ENCODE measurements at places on chromosomes 13 and 19.
A peak's percentile ranks its signal among the peaks of the same experiment; 100 is the strongest.

GRCh38 chr13:71252184-71252704 lies 614.8 kb downstream of the DACH1 start:
- peak; percentile 61 for DNase-seq

DNA sequence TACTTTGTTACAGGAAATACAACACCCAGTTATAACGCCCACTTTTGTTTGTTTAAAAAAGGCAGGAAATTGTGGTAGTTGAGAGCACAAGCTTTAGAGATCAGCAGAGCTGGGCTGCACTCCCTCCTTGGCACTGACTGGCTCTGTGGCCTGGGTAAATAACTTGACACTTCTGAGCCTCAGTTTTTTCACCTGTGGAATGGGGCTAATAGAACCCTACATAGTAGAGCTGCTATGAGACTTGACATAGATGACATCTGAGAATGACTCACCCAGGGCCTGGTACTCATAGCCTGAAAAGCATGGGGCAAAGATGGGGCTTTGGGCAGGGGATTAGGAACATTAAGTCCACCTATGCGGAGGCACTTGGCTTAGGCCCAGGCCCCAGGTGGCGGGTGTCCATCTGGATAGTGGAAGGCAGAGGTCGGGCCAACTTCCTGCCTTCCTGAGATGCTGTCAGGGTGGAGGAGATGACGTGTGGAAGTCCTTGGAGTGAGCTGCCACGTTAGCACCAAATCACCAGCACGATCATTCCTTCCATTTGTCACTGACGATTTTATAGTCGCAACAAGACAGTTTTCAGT lies 159.1 kb downstream of the KATNAL1 start:
- no peak for DNase-seq

- no peak for DNase-seq
Observed at GRCh38 chr13:26821672-26822071, 61.1 kb upstream of the GPR12 start.

GRCh38 chr19:8259922-8260247 lies 48.3 kb downstream of the CD320 start:
- no peak for DNase-seq

- DNase-seq = peak; percentile 25
Observed at GRCh38 chr19:18915639-18916038, 3.5 kb downstream of the COPE start.

GRCh38 chr13:109783815-109784589 lies 2.4 kb downstream of the IRS2 start:
- no peak for DNase-seq

GRCh38 chr13:93368718-93369117 lies 142.1 kb downstream of the GPC6 start:
- DNase-seq = no peak

DNA sequence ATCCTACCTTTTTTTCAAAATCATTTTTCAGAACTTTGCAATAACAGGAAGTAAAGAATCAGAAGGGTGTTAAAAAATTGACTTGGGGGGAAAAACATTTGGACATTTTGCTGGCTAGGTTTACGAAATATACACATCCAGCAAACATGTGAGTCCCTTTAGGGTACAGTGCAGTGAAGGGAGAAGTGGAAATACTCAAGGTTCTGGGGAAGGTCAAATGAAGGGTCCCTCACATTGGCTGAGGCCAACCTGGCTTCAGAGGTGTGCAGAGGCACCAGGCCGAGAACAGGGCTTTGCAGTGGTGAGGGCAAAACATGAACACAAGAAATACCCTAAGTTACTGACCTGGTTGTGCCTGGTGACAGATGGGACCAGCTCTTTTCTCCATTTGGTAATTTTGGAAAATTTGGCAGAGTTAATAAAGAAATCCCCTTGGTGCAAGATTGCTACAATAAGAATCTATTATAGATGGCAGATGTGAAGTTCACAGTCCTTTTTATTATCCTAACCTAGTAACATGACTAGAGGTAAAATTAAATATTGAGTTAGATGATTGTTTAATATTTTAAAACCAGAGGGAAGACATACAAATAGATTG lies 1.5 kb upstream of the UPF3A start:
- DNase-seq = no peak

DNA sequence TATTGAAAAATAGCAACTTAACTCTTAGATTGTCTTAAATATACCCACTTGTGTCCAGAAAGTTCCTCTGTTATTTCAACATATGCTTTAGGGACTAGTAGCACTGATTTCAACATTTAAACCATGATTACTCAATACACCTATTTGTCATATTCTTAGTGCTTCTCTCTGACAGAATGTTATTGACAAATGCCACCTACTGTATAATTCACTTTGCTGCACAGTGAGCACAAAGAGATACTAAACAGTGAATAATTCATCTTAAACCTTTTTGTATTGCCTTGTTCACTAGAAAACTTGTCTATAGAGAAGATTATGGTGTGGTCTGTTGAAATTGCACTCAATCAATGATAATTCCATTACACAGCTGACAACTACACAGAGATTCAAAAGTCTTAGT lies 692.6 kb downstream of the PCDH17 start:
- peak; percentile 3 for DNase-seq

DNA sequence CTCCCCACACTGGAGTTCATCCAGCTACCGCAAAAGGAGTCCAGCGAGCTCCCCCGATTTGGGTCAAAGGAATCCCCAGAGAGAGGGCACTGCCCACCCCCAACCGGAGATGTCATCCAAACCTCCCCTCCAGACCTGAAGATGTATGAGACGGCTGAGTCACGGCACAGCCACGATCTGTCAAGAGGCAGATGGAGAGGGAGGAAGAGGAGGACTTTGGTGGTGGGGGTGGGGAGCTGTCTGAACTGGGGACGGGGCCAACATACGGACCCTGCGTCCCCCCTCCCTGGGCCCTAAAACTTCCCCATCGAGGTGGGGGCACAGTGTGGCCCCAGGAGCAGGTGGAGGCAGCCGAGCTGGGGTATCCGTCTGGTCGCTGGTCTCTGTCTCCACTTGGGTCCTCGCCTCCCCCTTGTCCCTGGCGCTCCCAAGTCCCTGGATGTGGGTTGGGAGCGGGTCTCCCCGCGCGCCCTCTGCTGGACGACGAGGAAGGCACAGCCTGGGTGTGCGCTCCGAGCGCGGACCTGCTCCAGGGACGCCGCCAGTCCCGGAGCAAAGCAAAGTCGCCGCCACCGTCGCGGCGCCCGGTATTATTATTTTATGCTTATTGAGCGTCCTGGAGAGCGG lies 3.8 kb downstream of the PDE4A start:
- DNase-seq = no peak

GRCh38 chr19:33661336-33661735 lies 39.6 kb downstream of the CHST8 start:
- DNase-seq = no peak

GRCh38 chr13:62682788-62683187 lies 1267.1 kb upstream of the PCDH20 start:
- no peak for DNase-seq

DNA sequence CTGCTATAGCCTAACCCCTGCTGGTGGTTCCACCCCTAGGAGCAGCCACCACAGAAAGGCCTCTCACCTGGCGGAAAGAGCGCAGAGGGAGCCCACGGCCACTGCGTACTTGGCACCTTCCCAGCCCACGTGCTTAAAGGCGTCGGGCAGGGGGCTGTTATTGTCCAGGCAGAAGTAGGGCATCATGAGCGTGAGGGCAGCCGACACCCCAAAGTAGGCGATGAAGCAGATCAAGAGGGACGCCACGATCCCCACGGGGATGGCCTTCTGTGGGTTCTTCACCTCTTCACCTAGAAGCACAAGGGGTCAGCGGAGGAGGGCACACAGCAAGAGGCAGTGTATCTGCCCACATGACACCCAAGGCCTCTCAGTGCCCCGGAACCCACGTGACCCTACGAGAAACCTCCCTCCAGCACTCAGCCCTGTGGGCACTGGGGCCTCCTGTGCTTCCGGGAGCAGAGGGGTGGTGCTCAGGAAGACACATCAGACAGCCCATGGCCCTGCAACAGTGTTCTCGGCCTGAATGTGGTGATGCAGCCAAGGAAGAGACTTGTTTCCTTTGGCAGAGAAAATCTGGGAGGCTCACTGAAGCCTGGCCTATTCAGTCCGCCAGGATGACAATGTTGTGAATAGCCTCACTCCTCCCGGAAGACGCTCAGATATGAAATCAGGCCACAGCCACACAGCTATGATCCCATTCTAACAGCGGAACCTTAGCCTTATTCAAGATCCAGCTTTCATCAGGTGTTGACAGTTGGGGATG lies 72.1 kb downstream of the SLC7A1 start:
- DNase-seq = no peak

- no peak for DNase-seq
Observed at GRCh38 chr13:34749046-34749445, 193.0 kb upstream of the NBEA start.

DNA sequence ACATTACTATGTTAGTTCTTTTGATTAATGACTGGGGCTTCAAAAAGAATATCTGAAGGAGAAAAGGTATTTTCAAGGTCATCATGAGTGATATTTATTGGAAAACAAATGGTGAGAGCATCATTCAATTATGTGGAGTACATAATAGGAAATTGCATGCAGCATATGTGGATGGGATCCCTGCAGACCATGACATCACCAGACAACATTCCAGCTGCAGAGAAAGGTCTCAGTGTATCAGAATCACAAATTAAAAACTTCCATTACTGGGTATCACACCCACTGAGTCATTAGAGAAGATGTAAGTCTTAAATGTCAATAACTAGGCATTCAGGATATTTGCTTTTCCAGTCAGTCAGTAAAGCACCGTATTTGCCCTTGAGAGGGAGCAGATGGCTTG lies 574.4 kb upstream of the SLC10A2 start:
- no peak for DNase-seq

- no peak for DNase-seq
Observed at GRCh38 chr19:41156207-41156606, 36.8 kb upstream of the CYP2S1 start.

GRCh38 chr13:63209330-63210017 lies 1793.8 kb upstream of the PCDH20 start:
- DNase-seq = no peak

DNA sequence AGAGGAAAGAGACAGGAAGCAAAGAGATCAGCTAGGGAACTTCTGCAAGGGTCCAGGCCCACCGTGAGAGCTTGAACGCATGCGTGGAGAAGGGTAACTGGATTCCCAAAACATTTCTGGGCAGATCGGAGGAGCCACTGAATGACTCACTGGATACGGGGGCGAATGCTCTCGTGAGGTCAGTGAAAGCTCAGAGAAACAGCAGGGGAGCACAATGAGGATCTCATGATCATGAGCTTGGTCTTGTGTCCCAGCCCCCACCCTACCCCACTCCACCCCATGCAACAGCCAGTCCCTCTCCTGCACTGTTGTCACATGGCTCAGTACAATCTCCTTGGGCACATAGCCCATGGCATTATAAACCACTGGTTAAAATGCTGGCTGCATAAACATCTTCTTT lies 40.6 kb downstream of the DCLK1 start:
- no peak for DNase-seq

- DNase-seq = no peak
Observed at GRCh38 chr13:110684388-110685056, 21.4 kb downstream of the CARS2 start.

DNA sequence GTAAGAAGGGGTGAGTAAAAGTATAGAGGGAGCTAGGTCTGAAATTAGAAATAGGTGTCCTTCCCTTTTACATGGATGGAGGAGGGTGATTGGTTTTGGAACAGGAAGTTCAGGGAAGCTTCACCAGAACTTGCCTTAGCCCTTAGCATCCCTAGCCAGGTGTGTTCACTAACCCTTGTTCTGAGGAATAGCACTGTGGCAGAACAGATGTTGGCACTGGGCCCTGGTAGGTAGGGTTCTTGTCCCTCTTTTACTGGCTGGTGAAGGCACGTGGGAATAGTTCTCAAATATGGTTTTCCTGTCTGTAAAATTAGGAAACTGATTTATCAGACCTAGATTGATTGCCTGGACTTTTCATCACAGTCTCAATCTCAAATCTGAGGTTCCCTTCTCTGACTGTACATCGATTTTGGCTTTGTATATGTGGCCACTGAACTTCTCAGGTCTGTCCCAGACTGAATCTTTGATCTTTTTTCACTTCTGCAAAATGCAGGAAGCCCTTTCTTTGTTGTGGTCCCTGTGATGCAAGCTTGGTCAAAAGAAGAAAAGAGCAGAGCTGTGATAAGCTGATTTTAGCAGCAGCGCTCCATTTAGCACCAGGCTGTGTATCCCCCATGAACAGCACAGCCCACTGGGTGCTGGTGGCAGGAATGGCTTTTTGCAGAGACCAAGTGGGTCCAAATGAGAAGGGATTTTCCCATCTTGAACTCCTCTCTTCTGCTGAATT lies 86.2 kb upstream of the HTR2A start:
- no peak for DNase-seq

- no peak for DNase-seq
Observed at GRCh38 chr19:17861542-17862402, 2.1 kb downstream of the RPL18A start.

- DNase-seq = no peak
Observed at GRCh38 chr13:94256721-94257120, 222.8 kb downstream of the DCT start.

DNA sequence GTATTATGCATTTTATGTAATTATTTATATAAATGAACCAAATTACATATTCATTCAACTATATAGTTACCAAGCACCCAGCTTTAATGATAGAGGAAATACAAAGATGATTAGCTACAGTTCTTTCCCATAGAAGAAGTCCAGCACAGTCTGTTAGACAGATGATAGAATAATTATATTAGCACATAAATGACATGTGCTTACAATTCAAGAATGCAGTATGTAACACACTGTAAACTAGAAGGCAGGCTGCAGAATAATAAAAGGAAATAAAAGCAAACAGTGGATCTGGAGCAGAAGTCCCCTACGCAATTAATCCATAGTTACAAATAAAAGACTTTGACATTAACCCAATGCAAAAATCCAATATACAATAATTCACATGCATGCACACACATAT lies 379.0 kb downstream of the DNAJC15 start:
- DNase-seq = no peak

DNA sequence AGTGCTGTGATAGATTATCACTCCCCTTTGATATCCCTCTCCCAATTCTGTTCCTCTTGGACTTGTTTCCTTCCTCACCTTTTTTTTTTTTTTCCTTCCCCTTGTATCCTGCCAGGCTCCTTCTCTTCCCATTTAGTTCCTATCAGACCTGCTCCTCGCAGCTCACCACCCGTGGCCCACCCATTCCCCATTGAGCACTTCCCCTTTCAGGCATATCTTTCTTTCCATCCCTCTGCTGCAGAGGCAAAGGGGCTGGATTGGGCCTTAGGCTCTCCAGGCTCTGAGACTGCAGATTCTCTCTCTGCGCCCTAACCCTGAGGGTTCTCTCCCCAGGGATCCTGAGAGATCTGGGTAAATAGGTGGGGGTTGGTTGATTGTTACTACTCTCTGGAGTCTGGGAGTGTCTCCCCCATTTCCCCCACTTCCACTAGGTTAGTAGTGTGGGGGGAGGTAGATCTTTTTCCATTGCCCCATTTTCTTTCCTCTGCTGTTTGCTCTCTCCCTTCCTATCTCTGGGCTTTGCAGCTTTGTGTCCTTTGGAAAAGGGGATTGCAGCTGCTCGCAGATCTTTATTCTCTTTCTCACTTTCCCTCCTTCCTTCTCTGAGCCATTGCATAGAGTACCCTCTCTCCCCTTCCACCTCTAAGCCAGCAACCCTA lies 2.3 kb downstream of the ARHGAP35 start:
- DNase-seq = no peak
